Stimulated activated memory B cell treated with anti-CD40 and anti-IgM and Interleukin-4, amounts not matched to agents 10 μg/mL and 1 μg/mL and 100 μg/mL, for 72 hours (primary cell): ENCODE measurements at places on chromosomes 6 and 20.
A peak's percentile ranks its signal among the peaks of the same experiment; 100 is the strongest.

- H3K4me3 ChIP-seq: no peak overlapping the region
- no peaks in the 10 kb centered on the region for H3K27me3 ChIP-seq
- H3K27ac ChIP-seq: peak overlapping the region; percentile 52
- H3K36me3 ChIP-seq: peaks cover 90% of the 10 kb centered on the region
These were observed 17.1 kb downstream of the IRF4 start for GRCh38 chr6:408599-409102.

DNA sequence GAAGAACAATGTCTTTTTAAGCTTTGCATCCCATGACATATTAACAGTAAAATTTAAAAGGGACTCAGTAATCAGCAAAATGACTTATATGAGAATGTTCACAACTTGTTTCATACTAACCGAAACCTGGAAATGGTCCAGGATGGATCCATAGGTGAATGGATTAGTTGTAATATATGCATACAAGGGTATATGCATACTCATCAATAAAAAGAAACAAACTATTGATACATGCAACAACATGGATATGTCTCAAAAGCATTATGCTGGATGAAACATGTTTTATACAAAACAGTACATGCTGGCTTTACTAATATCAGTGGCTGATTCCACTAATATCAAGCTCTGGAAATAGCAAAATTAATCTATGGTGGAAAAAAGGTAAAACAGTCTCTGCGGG lies 108.5 kb upstream of the HIVEP1 start:
- H3K4me3 ChIP-seq: no peak overlapping the region
- H3K27me3 ChIP-seq: peaks cover 51% of the 10 kb centered on the region
- H3K27ac ChIP-seq: no peak overlapping the region
- H3K4me1 ChIP-seq: peaks cover 12% of the 10 kb centered on the region
- H3K36me3 ChIP-seq: no peaks in the 10 kb centered on the region
- no peak for ATAC-seq

- no peak overlapping the region for H3K27ac ChIP-seq
- H3K4me1 ChIP-seq: no peaks in the 10 kb centered on the region
- no peak for ATAC-seq
- H3K36me3 ChIP-seq: no peaks in the 10 kb centered on the region
These were observed 193.7 kb downstream of the GPX5 start for GRCh38 chr6:28719275-28719940.

GRCh38 chr6:107965746-107966145 lies 7.7 kb upstream of the SEC63 start:
- no peak overlapping the region for H3K27ac ChIP-seq
- no peaks in the 10 kb centered on the region for H3K4me1 ChIP-seq
- H3K4me3 ChIP-seq: no peak overlapping the region
- H3K27me3 ChIP-seq: no peaks in the 10 kb centered on the region
- no peak for ATAC-seq

GRCh38 chr20:2051946-2052345 lies 49.7 kb upstream of the STK35 start:
- no peaks in the 10 kb centered on the region for H3K36me3 ChIP-seq
- H3K27me3 ChIP-seq: peaks cover 52% of the 10 kb centered on the region
- no peak overlapping the region for H3K4me3 ChIP-seq
- no peaks in the 10 kb centered on the region for H3K4me1 ChIP-seq
